ENCODE measurements at places on chromosomes 6 and 20.

DNA sequence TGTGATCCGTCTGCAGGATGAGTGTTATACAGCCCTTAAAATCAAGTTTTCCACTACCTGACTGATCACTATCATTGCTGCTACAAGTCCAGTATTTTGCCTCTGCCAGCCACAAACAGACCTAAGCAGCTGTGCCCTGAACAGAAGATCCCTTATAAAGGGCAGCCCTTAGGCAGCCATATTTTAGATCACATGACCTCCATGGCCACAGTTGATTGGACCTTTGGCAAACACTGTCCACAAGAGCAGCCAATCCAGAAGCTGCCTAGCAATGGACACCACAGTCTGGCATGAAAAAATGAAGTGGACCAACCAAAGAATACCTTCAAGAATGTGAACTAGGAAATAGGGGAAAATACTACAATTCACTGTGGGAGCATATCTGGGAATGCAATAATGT, 50.8 kb downstream of the MC3R start:
- no peak for DNase-seq

DNA sequence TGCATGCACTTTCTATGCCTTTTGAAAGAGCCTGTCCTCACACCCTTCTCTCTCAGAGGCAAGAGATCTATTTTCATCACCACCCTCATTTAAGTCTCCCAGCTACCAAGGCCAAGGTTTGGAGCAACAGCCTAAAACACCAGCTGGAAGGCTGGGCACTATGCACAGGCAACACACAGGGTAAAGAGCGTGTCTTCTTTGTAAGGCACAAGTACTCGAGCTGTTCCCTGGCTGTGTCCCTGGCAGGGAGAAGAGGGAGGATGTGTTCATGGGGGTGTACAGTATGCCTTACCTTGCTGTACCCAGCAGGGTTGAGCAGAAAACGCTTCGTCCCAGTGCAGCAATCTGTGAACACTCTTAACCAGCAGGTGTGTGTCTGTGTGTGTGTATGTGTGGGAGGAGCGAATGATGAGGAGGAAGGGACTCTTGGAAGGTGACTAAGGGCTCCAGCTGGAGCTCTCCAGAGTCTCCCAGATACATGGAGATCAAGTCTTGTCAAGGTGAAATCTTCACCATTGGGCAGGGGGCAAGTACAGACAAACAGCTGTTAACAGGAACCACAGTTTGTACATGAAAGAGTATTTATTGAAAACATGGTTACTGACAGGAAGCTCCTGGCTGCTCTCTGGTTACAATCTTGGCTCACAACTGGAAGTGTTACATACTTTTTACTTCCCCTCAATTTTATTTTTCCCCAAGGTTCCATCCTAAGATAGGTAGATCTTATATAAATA, 40.8 kb downstream of the ELMO2 start:
- DNase-seq: no peak

GRCh38 chr20:58645412-58645968, 5.6 kb upstream of the STX16 start:
- DNase-seq: no peak

DNA sequence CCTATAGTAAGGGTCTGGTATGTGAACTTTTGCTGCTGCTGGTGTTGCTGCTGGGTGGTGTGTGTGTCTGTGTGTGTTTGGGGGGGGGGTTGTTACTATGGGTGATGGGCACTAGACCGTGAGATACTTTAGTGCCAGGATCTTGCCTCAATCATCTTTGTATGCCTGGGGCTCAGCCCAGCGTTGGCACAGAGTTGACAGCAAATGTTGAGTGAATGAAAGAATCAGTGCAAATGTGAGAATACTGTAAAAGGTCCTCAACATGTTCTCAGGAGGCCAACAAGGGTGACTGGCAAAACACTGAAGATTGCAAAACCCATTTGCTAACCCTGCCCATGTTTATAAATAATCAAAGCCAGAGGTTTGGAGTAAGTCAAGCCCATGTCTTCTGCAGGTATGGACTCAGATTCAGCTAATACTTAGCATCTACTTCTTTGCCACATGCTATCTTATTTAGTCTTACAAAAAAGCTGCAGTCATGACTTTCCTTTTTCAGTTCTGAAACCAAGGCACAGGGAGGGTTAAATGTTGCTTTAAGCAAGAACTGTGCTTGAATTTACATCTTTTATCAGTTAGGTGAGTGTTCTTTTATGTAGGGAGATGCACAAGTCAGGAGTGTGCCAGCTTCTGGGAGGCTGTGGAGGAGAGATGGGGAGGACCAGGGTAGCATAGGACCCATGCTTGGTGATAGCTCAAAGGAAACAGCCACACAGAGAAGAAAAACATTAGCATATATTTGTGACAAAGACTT, 125.3 kb upstream of the SPACA1 start:
- DNase-seq: no peak

DNA sequence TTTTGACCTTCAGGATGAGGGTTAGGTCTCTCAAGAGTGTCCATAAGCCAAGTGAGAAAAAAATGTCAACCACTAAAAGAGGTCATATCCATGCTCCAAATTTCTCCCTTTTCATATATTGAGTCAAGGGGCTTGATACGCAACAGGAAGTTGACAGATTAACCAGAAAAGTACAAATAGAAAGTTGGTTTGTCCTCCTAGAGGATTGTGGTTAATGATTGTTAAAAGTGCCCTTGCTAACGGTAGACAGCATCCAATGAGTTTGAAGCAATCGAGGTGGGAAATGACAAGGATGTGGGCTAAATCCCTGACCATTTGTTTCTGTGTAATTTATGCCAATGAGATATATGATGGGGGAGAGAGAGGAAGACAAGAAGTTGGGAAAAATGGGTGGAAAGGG, 18.1 kb upstream of the HBS1L start:
- DNase-seq: no peak

DNA sequence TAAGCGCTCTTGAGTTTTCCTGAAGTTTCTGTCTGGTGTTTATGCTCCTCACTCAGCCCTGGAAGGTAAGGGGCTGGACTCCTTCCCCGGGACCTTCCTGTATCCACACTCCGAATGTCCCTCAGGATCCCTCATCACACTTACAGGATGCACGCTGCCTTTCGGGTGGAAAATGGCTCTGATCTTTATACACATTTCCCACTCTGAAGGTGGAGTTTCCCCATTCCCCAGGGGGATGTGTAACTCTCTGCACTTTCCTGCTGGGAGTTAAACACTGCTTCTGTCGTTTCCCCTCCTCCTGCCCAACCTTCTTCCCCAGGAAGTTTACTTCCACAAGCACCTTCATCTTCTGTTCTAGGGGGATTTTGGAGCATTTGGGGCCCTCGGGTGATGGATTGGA, 17.1 kb upstream of the IGF2R start:
- DNase-seq: no peak
